ENCODE measurements at places on chromosomes 16 and 17. TPM values are rescaled to one million over a fixed set of nuclear protein-coding genes. Genes with fewer than 3 reads are reported as not detected.
A peak's percentile ranks its signal among the peaks of the same experiment; 100 is the strongest.

Gene ITGAD
- total RNA-seq, result not detected

Gene SLFN12L
- 0.59 TPM for total RNA-seq

Gene PABPN1L
- not detected for total RNA-seq

Gene HSD17B2
- not detected for total RNA-seq

Gene RBFOX1
- total RNA-seq, result not detected

Gene TNFSF13
- total RNA-seq, result 6.8 TPM

Gene CDR2L
- total RNA-seq, result 8.0 TPM

Gene KRT20
- 0.26 TPM for total RNA-seq

Gene PDIA2
- not detected for total RNA-seq

Gene PPP1R9B
- total RNA-seq, result 10.9 TPM

Gene KRT23
- not detected for total RNA-seq

Gene GCGR
- not detected for total RNA-seq

Gene HOXB7
- 6.9 TPM for total RNA-seq

GRCh38 chr17:11618861-11619566 lies 20.7 kb downstream of the DNAH9 start:
- peak; percentile 61 for DNase-seq
- no peak overlapping the region for H3K27ac ChIP-seq
- no peak overlapping the region for H3K4me3 ChIP-seq
- no peaks in the 10 kb centered on the region for H3K27me3 ChIP-seq
- no peaks in the 10 kb centered on the region for H3K36me3 ChIP-seq
- H3K4me1 ChIP-seq, result no peaks in the 10 kb centered on the region

- DNase-seq, result no peak
- no peaks in the 10 kb centered on the region for H3K36me3 ChIP-seq
- no peaks in the 10 kb centered on the region for H3K4me1 ChIP-seq
- H3K27ac ChIP-seq, result no peak overlapping the region
These were observed 52.3 kb upstream of the HNF1B start for GRCh38 chr17:37797206-37797605.

DNA sequence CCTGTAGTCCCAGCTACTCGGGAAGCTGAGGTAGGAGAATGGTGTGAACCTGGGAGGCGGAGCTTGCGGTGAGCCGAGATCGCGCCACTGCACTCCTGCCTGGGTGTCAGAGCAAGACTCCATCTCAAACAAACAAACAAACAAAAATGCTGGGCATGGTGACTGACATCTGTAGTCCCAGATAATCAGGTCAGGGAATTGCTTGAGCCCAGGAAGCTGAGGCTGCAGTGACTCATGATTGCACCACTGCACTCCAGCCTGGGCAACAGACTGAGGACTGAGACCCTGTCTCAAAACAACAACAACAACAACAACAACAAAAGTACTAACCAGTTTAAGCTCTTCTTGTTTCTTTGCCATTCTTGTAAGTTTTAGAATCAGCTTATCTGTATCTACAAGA lies 383.0 kb upstream of the PMFBP1 start:
- H3K4me3 ChIP-seq, result no peak overlapping the region
- no peaks in the 10 kb centered on the region for H3K4me1 ChIP-seq
- no peak for DNase-seq
- H3K36me3 ChIP-seq, result no peaks in the 10 kb centered on the region
- no peak overlapping the region for H3K27ac ChIP-seq
- H3K27me3 ChIP-seq, result no peaks in the 10 kb centered on the region

GRCh38 chr17:46013502-46014165 lies 14.6 kb downstream of the STH start:
- no peaks in the 10 kb centered on the region for H3K27me3 ChIP-seq
- H3K36me3 ChIP-seq, result no peaks in the 10 kb centered on the region
- no peak overlapping the region for H3K4me3 ChIP-seq

DNA sequence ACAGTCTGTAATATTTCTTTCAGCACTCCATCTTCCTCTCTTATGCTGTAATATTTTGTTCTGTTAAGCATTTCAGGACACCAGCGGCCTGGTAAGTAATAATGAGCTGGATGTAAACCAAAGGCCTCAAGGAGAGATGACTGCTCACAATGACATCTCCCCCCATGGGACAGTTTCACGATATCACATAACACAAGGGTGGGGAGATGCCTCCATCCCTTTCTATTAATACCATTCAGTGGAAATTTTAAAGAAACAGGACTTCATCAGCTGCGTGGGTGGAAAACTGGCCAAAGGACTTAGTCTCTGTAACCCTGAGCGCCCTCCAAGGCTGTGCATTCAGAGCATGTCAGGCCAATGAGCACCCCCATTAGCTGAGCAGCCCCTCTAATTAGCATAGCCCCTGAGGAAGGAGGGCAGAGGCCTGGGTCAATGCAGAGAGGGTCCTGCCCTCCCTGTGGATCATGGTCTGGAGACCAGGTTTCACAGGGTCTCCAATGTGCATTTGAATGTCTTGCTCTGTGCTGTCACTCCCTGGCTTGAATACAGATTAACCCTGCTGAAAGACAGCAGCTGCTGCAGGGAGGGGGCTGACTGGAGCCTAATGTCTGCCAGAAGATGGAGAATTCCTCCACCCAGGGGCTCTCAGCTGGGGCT lies 156.4 kb downstream of the HS3ST2 start:
- no peak overlapping the region for H3K27ac ChIP-seq
- no peaks in the 10 kb centered on the region for H3K4me1 ChIP-seq

- H3K27me3 ChIP-seq, result no peaks in the 10 kb centered on the region
- no peak overlapping the region for H3K27ac ChIP-seq
- no peaks in the 10 kb centered on the region for H3K4me1 ChIP-seq
These were observed 12.4 kb downstream of the TPSG1 start for GRCh38 chr16:1212616-1213194.

DNA sequence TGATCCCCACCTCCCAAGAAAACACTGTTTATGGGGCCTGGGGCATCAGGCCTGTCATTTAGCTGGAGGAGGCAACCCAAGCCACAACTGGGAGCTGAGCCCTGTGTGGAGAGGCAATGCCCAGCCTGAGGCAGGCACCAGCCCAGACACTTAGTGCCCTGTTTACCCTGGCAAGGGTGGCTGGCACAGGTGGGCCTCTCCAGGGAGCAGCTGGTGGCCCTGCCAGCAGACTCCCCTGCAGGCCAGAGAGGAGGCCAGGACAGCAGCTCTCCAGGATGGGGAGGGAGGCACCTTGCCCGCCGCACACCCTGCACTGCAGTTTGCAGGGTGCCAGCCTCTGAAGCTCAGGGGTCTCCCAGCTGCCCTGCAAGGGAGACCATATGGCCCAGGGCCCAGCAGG lies 9.1 kb upstream of the TMEM92 start:
- H3K36me3 ChIP-seq, result no peaks in the 10 kb centered on the region
- peak; percentile 24 for DNase-seq
- H3K27me3 ChIP-seq, result no peaks in the 10 kb centered on the region
- H3K4me3 ChIP-seq, result no peak overlapping the region

- peak overlapping the region; percentile 96 for H3K27ac ChIP-seq
- peak overlapping the region; percentile 1 for H3K4me3 ChIP-seq
- no peaks in the 10 kb centered on the region for H3K36me3 ChIP-seq
- H3K27me3 ChIP-seq, result no peaks in the 10 kb centered on the region
These were observed 7.4 kb downstream of the MAF start for GRCh38 chr16:79593074-79593531.

GRCh38 chr17:14296166-14296910 lies 4.5 kb upstream of the HS3ST3B1 start:
- no peaks in the 10 kb centered on the region for H3K36me3 ChIP-seq
- no peak overlapping the region for H3K27ac ChIP-seq
- peaks cover 2% of the 10 kb centered on the region for H3K4me1 ChIP-seq
- H3K27me3 ChIP-seq, result peaks cover 6% of the 10 kb centered on the region

DNA sequence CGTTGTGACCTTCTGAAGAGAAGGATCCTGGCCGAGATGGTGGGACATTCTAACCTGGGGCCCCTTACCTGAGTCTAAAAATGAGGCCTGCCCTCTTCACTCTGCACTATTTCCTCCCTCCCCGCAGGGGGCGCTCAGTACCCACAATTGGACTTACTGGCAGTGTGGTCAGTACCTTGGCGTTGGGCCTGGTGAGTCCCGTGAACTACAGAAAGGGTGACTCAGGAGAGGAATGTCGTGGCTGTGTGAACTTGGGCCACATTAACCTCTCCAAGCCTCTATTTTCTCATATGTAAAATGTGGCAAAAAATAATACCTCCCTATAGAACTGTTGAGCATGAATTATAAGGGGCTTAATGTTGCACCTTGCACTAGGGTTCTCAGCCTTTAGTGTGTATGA lies 3.9 kb downstream of the RSAD1 start:
- no peaks in the 10 kb centered on the region for H3K36me3 ChIP-seq
- no peaks in the 10 kb centered on the region for H3K27me3 ChIP-seq
- H3K4me3 ChIP-seq, result no peak overlapping the region
- H3K4me1 ChIP-seq, result no peaks in the 10 kb centered on the region
- peak; percentile 97 for DNase-seq

DNA sequence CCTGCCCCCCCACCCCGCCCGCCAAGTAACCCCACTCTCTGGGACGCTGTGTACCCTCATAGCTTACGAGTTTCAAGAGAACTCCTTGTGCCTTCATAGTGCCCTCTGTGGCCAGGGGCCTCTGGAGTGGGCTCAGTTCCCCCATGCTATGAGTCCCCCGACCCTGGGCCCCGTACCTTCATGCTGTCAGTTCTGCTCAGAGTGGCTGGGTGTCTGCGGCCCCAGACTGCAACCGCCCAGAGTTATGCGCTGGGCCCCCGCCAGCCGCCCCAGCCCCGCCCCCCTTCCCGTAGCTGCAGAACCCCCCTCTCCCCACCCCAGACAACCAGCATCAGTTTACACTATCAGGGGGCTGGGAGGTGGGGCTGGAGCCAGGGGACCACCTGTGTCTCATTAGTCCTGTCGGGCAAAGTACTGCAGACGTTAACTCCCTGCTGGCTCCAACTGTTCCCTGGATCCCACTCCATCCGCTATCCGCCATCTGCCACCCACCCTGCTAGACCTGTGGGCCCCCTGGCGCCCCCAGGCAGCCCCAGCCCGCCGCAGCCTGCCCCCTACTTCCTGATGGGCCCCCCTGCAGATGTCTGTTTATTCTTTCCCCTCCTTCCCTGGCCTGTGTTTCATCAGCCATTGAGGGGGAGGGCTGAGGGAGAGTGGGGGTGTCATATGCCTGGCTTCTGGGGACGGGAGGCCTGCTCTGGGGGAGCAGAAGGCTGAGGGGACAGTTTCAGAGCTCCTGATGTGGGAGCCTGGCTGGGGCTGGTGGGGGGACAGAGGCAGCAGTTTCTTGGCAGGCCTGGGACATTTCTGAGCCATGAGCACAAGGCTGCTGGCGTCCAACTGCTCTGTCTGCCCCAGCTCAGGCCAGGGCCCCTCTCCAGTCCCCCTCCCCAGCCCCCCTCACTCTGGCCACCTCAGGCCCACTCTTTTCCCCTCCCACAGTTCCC lies at the start of gene MFAP4:
TSS of gene MFAP4 (minus strand) at position 217 of the 947 bp plus-strand sequence. CDS start at position 182, 35 bp downstream.
- no peaks in the 10 kb centered on the region for H3K36me3 ChIP-seq
- H3K4me1 ChIP-seq, result peaks cover 32% of the 10 kb centered on the region
- peak within 1 kb of the TSS; percentile 15 for H3K4me3 ChIP-seq
- H3K27me3 ChIP-seq, result no peaks in the 10 kb centered on the region

GRCh38 chr16:87924811-87925670 lies 11.3 kb downstream of the CA5A start:
- no peak overlapping the region for H3K4me3 ChIP-seq
- DNase-seq, result no peak
- no peaks in the 10 kb centered on the region for H3K27me3 ChIP-seq
- H3K36me3 ChIP-seq, result no peaks in the 10 kb centered on the region
- no peaks in the 10 kb centered on the region for H3K4me1 ChIP-seq
- H3K27ac ChIP-seq, result no peak overlapping the region

GRCh38 chr17:35001549-35001948 lies 21.2 kb downstream of the LIG3 start:
- no peaks in the 10 kb centered on the region for H3K27me3 ChIP-seq
- no peak overlapping the region for H3K27ac ChIP-seq
- no peak overlapping the region for H3K4me3 ChIP-seq
- no peaks in the 10 kb centered on the region for H3K36me3 ChIP-seq

GRCh38 chr16:66525396-66526180 lies 24.3 kb downstream of the TK2 start:
- peak overlapping the region; percentile 48 for H3K27ac ChIP-seq
- no peaks in the 10 kb centered on the region for H3K27me3 ChIP-seq
- no peak overlapping the region for H3K4me3 ChIP-seq
- no peaks in the 10 kb centered on the region for H3K36me3 ChIP-seq

DNA sequence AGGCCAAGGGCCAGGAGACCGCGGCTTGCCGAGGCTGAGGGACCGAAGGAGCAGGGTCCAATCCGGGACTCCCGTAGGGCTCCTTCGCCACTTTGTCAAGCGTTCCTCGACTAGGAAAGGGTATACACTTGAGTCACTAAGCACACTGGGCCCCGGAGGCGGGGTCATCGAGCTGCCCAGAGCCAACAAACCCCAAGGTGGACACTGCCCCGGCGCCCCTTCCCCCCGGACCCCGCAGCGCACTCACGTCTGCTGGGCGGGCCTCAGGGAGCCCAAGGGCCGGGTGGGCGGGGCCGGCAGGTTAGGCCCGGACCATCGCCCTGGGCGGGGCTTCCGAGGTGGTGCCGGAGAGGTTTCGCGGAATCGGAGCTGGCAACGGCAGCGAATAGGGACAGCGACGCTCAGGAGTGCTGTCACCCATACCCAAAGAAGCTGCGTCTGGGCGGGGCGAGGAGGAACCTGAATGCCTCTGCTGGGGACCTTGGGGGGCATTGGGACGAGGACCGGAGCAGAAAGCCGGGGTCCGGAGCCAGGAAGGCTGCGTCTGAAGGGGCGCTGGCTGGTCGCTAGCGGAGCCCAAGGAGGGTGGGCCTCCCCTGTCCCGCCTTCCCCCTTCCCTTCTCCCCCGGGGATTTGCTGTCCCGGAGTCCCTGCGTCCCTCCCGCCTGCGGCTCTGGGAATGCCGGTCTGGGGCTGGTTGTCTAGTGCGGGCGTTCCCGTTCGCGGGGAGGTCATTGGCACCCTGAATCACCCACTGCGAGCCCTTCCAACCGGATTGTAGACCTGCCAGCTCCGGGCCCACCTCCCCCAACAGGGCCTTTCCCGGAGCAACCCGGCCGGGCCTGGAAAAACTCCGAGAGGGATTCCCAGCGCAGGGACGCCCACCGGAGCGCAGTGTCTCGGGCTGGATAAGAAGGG lies 118.2 kb upstream of the SMURF2 start:
- H3K27ac ChIP-seq, result peak overlapping the region; percentile 57
- peak; percentile 24 for DNase-seq
- peaks cover 23% of the 10 kb centered on the region for H3K27me3 ChIP-seq
- no peaks in the 10 kb centered on the region for H3K36me3 ChIP-seq

- no peaks in the 10 kb centered on the region for H3K27me3 ChIP-seq
- H3K27ac ChIP-seq, result no peak overlapping the region
- H3K4me3 ChIP-seq, result no peak overlapping the region
- no peak for DNase-seq
These were observed 9.8 kb downstream of the ITGAL start for GRCh38 chr16:30482366-30482765.

GRCh38 chr16:3884398-3884797 lies 3.9 kb upstream of the CREBBP start:
- H3K27ac ChIP-seq, result no peak overlapping the region
- no peak overlapping the region for H3K4me3 ChIP-seq
- no peaks in the 10 kb centered on the region for H3K27me3 ChIP-seq
- no peaks in the 10 kb centered on the region for H3K4me1 ChIP-seq
- H3K36me3 ChIP-seq, result no peaks in the 10 kb centered on the region

Measured in uterus (tissue), 4 donors.